NCI-H187 (cell line): ENCODE measurements at places on chromosomes 1 and 21.

DNA sequence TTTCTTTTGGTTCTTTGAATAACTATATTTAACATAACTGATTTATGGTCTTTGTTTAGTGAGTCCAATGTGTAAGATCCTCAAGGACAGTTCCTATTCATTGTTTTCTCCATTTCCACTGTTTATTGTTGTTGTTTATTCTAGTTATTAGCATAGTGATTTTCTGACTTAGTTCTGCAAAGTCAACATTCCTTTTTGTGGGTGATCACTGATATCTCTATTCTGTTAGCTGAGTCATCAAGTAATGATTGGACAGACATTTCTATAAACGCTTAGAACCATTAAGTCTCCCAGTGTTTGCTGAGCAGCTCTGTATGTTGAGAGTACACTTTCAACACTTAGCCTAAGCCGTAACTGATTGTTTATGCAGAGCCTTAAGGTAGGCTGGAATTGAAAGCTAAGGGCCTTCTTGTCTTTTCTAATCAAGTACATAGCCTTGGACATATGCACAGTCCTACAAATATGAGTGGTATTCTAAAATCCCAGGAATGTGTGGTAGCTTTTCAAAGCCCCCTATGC is 87.1 kb downstream of the SLC5A9 start:
- no peak for DNase-seq

DNA sequence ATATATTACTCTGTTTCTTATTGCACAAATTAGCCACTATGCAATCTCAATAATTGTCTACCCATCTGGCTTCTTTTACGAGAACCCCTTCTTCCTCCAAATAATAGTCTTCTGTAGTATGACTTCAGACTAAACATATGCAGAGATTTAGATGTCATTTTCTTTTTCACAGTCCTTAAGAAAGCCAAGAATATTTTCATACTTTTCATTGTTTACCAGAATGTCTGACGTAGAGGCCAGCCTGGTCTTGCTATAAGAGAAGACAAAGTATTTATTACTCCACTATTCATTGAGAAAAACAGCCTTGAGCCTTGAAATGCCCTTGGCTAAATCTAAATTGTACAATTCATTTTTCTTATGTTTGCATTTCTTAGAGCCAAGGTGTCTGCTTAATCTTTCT is 714.9 kb upstream of the CXADR start:
- DNase-seq: no peak

DNA sequence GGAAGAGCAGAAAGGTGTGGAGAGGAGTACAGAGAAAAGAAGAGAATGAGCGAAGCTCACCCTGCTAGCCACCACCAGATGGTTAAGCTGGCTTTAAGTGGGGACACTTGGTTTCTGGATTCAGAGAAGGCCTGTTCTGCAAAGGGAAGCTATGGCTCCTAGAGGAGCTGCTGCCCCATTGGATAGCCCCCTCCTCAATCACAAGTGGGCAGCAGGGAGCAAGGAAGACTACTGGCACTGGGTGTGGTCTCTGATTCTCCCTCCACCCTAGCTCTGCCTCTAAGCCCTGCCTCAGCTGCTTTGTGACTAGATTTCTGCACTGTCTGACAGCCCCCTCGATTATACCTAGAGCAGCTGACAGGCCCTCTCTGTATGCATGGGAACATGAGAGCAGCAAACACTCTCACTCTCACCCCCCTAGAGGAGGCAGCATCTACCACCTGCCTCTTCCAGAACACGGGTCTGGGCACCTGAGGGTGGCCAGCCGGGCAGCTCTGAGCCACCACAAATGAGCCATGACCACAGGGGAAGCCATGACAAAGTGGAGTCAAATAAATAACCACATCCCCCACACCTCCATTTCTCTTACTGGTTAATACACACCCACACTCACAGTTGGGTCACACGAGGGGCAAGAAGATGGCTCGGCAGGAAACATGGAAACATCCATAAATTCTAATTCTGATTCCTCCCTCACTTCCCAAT is 13.6 kb downstream of the PLEKHA6 start:
- DNase-seq: no peak

DNA sequence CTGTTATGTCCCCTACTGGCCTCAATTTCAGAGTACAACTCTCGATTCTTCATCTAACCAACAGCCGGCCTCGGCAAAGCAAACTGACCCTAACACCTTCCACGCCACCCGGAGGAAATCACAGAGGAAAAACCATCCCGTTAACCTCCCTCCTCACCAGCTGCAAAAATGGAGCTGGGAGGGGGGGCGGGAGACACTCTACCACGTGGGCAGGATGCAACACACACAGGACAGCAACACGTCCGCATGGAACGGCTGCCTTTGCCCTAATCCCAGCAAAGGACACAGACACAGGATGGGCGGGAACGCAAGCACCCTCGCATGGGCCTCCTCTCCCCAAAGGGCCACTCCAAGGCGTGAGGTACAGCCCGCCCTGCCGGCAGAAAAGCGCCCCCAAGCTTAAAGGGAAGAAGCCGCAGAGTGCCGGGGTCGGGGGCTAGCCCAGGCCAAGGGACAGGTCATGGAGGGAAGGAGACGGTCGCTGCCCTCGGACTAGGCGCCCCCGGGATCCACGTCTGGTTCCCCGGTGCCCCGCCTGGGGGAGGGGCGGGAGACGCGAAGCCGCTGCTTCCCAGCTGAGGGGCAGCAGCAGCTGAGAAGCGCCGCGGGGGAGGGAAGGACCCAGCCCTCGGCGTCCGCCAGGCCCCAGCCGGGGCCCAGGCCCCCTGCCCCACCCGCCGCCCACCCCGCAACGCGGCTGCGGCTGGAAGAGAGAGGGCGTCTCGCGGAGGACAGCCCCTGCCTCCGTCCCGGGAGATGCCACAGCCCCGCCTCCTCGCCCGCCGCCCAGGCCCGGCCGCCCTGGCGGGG is 590 bp downstream of the FOXJ3 start:
- DNase-seq: no peak

DNA sequence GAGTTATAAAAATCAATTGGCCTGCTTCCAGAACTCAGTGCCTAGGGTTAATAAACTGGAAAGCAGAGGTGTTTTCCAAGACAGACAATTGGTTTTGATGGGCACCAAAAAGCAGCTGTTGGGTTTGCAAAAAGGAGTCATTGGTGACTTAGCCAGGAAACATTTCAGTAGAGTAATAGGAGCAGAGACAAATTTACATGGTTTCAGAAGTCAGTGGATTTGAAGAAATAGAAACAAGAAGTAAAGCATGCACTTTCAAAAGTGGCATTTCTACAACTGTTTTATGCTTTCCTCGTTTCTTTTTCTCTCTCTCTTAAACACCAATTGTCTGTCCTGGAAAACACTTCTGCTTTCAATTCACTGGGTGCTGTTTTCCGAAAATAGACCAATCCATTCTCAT is 87.8 kb downstream of the GLUL start:
- DNase-seq: no peak

GRCh38 chr21:15631342-15631741 is 98.4 kb upstream of the USP25 start:
- DNase-seq: no peak

- no peak for DNase-seq
These were observed 390.1 kb downstream of the PCP4 start for GRCh38 chr21:40257342-40257741.

DNA sequence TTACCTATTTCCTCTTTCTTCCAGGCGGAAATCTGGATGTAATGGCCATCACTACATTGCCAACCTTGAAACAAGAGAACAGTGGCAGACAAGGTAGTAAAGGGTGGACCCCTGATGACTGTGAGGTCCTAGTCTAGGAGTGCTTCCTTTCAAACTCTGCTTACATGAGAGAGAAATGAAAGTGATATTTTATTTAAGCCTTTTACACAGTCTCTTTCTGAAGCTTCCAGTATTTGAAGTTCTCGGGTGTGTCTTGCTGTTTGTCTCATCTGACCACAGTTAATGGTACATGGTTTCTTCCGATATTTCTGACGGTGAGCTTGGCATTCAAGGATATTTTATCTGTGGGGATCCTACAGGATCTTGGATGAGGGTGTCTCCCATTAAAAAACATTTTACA is 215.2 kb downstream of the SLC45A1 start:
- no peak for DNase-seq
